ENCODE measurements at places on chromosomes 16 and 17.

DNA sequence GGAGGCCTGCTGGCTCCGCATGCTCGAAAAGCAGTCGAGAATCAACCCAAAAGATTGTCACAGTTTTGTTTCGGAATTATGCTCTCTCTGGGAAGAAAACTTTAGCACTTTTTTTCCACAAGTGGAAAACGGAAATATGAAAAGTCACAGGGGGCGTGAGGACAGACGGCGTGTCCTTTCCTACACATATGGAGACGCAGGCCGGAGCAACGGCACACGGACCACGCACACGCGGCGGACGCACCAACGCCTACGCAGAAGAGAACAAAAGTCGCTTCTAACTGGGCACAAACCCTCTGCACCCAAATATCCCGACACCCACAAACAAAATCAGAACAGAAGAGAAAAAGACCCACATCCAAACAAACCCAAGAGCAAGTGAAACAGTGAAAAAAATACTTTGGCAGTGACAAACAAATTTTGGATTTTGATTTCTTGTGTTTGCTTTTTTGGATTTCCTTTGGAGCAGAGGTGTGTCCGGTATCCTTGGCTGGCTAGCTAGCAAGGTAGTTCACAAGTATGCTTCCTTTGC, 9.3 kb upstream of the PABPN1L start:
- no peak for DNase-seq

GRCh38 chr16:49343291-49343690, 30.3 kb upstream of the C16orf78 start:
- no peak for DNase-seq

- DNase-seq, result peak; percentile 44
Measured at GRCh38 chr16:68236826-68237242, 907 bp upstream of the ESRP2 start.

- no peak for DNase-seq
Measured at GRCh38 chr16:69049603-69050375, 55.7 kb upstream of the HAS3 start.

DNA sequence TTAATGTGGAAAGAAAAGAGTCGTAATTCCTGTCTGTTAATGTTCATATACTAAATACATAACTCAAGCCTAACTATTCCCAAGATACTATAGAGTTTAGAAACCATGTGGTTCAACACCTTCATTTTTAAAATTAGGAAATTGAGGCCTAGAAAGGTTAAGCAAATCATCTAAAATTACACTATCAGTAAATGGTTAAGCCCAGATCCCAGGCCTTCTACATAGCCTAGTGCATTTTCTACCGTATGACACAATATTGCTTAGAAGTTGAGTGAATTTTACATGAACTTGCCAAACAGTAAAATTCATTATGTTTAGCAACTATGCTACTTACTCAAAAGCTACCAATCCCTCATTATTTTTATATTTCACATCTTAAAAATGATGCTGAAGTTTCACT, 6.8 kb downstream of the NACA2 start:
- DNase-seq, result no peak

GRCh38 chr16:7268182-7268581, 64.5 kb upstream of the RBFOX1 start:
- peak; percentile 21 for DNase-seq

DNA sequence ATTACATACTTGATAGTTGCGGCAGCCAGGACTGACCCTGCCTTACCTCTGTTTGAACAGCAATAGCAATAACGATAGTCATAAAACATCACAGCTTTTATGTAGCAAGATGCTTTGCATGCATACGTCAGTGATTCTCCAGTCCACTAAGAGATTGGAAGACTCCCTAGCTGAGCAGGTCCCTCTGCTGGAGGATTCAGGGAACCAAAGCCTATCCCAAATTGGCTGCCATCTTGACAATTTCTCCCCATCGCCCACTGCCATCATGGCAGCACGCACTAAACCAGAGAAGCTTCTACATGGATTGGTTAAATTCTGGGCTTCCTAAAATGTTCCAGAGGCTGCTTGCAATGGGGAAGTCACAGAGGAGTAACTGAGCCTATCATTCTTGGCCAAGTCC, 360.6 kb upstream of the XYLT1 start:
- DNase-seq, result no peak

GRCh38 chr17:21152731-21153130, 26.0 kb downstream of the DHRS7B start:
- DNase-seq, result no peak

- peak; percentile 36 for DNase-seq
Measured at GRCh38 chr16:28491230-28491969, 474 bp downstream of the CLN3 start.

DNA sequence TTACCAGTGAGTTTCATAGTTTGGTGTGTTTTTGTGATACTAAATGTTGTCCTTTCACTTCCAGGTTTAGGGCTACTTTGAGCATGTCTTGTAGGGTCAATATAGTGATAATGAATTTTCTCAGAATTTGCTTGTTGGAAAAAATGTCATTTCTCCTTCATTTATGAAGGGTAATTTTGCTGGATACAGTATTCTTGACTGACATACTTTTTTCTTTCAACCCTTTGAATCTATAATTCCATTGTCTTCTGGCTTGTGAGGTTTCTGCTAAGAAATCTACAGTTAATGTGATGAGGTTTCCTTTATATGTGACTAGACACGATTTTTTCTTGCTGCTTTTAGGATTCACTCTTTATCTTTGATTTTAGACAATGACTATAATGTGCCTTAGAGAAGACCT, 219.3 kb downstream of the BCAS3 start:
- no peak for DNase-seq

GRCh38 chr16:1812732-1813163, 13.9 kb downstream of the HAGH start:
- DNase-seq, result peak; percentile 61

DNA sequence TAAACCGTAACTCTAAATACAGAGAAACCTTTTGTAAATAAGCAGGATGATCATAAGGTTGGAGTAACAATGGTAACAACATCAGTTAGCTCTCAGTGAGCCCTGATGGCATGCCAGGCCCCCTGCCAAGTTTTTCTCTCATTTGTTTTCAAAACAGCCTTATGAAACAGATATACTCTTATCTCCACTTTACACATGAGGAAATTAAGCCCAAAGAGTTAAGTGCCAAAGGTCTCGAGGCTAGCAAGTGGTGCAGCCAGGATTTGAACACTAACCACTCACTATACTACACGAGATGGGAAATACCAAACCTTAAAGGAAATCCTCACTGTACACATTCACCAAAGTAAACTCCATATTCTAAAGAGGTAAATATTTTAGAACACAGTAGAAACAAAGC, 15.0 kb downstream of the USP31 start:
- no peak for DNase-seq

GRCh38 chr17:39391448-39391847, 10.0 kb downstream of the FBXL20 start:
- no peak for DNase-seq

DNA sequence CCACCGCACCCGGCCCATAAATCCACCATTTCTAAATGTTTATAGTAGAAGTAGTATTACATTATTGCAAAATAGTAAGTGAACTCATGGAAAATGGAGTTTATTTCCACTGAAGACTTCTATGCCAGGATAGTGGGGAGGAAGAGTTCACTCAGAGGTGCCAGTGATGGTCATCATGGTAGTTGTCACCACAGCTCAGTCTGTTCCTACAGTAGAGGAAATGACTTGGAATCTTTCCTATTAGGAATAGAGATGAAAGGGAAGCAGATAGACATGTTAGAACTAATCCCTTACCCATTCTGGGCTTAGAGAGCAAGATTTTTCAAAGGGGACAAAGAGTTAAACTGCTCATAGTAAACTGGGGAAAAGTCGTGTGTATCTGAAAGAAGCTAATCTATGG, 20.1 kb downstream of the MRPL45 start:
- DNase-seq, result no peak

DNA sequence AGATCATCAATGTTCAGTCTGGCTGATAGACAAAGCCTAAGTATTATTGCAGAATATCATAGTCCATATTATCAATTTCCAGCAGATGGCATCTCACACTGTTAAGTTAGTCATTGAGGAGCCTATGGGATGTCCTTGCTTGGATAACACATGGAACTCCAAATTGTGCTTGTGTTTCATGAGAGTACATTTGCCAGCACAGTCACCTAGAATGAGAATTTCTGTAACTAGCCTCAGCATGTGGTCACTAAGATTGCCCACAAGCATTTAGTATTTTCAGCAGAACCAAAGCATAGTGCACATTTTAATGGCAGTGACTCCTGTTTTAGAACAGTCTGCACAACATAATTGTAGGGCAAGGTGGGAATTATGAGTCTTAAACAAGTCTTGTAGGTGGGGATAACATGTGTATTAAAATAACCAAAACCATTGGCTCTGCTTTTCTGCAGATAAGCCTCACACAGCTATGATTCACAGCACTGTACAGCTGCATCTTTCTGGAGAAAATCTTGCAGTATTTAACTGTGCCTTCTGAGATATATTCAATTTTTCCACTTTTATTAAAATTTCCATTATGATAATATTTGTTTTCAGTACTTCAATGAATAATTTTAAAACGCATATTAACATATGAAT, 882.8 kb upstream of the SOX9 start:
- no peak for DNase-seq

- DNase-seq, result no peak
Measured at GRCh38 chr16:49754495-49755312, 101.2 kb downstream of the ZNF423 start.

DNA sequence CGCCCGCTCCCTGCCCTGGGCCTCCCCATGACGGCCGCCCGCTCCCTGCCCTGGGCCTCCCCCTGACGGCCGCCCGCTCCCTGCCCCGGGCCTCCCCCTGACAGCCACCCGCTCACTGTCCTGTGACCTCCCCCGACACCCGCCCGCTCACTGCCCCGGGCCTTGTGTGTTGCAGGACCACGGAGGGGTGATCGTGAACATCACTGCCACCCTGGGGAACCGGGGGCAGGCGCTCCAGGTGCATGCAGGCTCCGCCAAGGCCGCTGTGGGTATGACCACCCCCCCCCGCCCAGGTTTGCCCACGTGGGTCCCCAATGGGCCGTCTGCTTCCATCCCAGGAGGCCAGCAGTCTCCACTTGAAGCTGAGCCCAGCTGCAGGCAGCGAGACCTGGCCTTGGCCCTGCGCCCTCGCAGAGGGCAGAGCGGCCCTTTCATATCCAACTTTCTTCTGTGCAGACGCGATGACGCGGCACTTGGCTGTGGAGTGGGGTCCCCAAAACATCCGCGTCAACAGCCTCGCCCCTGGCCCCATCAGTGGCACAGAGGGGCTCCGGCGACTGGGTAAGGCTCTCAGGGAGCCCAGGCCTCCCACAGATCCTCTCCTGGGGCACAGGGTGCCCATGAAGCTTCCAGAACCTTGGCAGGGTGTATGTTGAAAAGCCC, 9.0 kb downstream of the DECR2 start:
- no peak for DNase-seq

- no peak for DNase-seq
Measured at GRCh38 chr17:57092171-57092570, 7.1 kb downstream of the AKAP1 start.

DNA sequence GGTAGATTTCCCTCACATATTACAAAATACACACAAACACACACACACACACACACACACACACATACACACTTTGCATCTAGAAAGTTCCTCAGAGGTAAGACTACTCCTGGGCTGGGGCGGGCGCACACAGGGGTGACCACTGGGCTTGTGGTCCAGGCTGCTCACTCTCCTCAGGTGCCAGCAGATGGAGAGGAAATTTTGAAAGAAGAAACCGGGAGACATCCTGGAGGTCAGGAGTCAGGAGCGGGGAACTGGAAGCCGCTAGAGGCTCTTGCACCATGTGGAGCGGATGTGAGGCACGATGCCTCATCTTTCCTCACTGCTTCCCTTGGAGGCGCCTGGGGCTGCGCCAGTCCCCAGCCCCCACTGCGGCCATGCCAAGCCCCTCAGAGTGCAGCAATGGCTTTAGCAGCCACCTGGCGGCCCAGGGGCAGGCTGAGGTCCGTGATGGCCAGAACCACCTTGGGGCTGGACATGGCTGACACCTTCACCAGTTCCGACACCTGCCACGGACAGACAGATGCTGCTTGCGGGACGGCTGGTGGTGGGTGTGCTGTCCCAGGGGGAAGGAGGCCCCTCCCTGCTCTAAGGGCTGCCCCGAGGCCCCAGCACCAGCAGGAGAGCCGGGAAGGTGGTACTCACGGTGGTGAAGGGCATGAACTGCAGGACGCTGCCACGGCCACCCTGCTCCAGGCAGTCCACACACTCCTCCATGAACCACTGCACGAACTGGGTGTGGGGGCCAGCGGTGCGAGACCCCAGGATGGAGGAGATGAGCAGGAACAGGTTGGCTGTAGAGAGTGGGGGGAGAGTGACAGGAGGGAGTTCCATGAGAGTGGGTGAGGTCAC, 4.1 kb downstream of the CSF3 start:
- DNase-seq, result no peak

DNA sequence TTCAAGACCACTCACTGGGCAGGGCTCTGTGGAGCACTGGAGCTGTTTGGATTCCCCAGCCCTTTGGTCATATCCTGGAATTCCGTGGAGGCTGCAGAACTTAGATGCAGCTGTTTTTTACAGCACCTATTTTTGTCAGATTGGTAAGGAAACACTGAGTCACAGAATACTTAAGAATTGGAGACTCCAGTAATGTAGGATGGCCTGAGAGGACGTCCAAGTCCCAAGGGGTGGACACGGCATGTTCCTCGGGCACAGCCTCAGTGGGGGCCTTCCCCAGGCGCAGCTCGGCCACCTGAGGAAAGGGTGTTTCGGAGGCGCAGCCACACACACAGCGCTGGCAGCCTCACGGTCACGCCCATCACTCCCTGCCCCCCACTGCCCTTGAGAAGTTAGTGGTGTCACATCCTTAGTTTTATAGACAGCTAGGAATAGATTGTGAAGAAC, 14.8 kb downstream of the PLD6 start:
- no peak for DNase-seq

GRCh38 chr16:30669026-30669902, 11.0 kb downstream of the FBRS start:
- DNase-seq, result no peak

DNA sequence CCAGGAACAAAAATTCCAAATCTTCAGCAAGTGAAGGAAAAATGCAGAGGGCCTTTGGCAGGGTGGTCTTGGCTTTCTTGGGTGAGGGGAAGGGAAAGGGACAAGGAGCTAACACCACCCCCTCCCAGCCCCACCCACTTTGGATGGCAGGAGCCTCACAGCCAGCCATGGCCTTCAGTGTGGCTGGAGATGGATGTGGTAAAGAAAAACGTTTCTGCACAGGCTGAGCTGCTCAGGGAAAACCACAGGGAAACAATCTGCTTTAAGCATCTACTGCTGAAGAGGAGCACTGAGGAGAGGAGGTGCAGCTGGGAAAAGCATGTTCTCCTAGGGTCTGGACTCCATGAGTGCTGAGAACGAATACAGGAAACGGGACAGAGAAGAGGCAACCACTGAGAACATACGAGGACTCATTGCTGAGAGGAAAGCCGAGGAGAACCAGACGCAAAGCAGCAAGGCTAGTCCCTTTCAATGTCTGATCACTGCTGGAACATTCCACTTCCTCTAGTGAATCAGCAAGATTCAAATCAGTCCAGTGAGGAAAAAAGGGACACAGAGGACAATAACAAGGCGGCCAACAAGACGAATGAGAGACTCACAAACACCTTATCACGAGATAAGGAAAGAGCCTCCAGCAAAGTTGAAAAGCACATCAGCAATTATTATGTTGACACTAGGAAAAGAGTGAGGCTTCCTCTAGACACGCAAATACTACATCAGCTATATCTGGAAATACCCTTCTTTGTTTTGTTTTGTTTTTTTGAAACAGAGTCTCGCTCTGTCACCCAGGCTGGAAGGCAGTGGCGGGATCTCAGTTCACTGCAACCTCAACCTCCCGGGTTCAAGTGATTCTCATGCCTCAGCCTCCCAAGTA, 41.7 kb downstream of the ZZEF1 start:
- DNase-seq, result no peak

GRCh38 chr17:32114536-32114935, 27.8 kb upstream of the RHOT1 start:
- no peak for DNase-seq

Measured in activated CD8-positive, alpha-beta T cell treated with anti-CD3 and anti-CD28 coated beads, Interleukin-2, amount 10 ng/mL, durations not matched to agents 7 days and 5 days (primary cell).